ENCODE measurements at places on chromosomes 7 and 10.

- no peak for DNase-seq
Observed at GRCh38 chr7:76304888-76305375, 2.5 kb downstream of the HSPB1 start.

- peak; percentile 46 for DNase-seq
Observed at GRCh38 chr7:2572101-2572842, 13.5 kb downstream of the IQCE start.

DNA sequence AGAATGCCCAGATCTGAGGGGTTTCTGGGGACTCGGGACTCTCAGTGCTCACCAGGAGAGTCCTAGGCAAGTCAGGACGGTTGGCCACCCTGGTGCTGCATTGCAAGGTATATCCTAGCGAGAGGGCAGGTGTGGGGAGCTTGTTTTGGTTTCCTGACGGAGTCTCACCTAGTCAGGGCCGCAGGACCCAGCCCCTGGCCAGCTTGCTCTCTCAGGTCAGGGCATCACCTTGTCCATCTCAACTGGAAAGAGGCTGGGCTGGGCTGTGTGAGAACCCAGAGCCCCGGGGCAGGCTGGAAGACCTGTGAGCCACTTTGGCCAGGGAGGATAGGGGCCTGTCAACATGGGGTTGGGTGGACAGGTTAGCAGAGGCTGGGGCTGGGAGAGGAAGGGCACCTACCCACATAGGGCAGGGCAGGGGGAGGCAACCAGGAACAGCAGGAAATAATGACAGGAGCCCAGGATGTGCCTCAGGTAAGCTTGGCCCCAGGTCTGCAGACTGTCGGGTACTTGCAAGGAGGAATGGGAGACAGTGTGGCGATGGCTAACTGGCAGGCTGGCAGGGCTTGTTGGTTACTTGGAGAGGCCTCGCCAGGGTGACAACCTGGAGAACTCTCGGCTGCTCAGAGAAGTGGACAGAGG lies 31.5 kb downstream of the DNAJB12 start:
- DNase-seq, result no peak

GRCh38 chr10:77350134-77350533 lies 287.5 kb downstream of the KCNMA1 start:
- no peak for DNase-seq

GRCh38 chr10:36332926-36333325 lies 690.8 kb upstream of the FZD8 start:
- no peak for DNase-seq

GRCh38 chr7:30465046-30465810 lies 13.4 kb downstream of the NOD1 start:
- no peak for DNase-seq

DNA sequence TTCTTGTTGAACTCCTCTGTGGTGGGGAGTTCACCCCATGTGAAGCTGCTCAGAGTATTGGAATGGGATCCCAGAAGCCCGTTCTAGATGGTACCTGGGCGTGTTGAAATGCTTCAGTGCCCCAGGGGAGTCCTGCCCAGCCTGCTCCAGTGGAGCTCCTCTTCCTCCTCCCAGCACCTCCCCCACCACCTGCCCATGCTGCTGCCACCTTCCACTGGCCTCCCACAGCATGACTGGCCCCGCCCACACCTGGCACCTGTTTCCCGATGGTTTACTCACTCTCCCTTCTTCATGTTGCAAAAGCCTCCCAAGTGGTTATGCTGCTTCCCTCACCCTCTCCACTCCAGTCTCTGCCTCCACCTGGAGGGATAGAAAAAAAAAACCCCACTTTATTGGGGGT lies 32.2 kb upstream of the PCBD1 start:
- no peak for DNase-seq

DNA sequence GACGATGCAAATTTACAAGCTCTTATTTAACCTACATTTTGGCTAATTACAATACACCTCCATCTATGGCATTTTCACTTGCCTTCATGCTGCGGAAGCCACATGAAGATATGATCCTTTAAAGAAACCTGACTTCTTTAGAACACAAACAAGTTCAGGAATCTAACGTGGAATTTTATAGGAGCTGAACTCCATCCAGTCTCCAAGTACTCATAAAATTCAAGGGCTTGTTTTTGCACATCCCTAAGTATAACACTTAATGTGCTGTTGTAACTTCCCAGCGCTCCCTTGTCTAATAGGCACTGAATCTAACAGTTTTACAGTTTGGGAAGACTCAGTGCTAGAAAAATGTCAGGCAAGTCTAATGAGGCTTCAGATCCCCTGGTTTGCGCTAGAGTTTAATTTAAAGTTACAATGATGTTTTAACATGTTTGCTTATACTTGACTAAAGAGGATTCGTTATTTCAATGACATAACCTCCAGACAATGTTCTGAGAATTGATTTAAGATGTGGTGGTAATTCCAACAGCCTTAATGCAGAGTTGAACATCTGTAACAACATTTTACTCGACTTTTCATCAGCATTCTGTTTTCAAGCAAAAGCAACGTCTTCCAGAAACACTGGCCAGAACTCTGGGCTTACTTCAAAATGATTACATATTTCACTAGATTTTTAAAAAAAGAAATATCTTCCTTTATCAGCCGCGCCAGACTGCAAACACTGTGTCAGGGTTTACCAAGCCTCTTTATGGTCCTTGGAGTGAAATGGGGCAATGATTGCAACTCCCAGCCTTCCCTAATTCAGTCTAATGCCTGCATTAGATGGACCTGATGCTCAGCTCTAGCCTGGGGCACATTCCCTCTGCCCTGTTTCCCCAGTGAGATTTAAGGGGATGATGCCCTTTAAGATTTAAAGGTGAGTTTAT lies 664.3 kb downstream of the KCNMA1 start:
- DNase-seq, result no peak
